Anterior cingulate cortex (tissue), 58 donors: ENCODE measurements at places on chromosomes 6 and 20.

GRCh38 chr6:105831311-105832097 is 254.6 kb upstream of the PRDM1 start:
- DNase-seq = no peak

GRCh38 chr20:50652702-50653294 is 38.5 kb downstream of the RIPOR3 start:
- DNase-seq = no peak

DNA sequence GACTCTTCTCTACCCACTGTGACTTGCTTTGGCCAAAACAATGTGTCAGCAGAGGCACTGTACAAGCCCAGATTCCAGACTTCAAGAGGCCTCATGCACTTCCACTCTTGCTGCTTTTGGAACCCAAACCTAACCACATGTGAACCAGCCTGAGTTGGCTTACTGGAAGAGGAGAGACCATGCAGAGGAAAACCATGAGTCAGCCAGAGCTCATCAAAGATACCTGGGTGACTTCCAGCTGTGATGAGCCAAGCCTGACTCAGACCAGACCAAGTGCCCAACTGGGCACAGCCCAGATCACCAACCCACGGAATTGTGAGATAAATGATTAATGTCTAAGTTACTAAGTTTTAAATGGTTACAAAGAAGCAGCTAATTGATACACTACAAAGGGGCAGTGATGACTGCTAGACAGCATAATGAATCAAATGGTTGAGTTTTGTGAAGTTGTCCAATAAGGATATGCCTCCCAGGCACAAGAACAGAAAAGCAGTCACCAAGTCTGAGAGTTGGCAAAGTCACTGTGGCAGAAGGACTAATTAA is 16.2 kb upstream of the BEND6 start:
- DNase-seq = no peak

- no peak for DNase-seq
Measured at GRCh38 chr6:161107779-161108730, 116.5 kb downstream of the MAP3K4 start.

DNA sequence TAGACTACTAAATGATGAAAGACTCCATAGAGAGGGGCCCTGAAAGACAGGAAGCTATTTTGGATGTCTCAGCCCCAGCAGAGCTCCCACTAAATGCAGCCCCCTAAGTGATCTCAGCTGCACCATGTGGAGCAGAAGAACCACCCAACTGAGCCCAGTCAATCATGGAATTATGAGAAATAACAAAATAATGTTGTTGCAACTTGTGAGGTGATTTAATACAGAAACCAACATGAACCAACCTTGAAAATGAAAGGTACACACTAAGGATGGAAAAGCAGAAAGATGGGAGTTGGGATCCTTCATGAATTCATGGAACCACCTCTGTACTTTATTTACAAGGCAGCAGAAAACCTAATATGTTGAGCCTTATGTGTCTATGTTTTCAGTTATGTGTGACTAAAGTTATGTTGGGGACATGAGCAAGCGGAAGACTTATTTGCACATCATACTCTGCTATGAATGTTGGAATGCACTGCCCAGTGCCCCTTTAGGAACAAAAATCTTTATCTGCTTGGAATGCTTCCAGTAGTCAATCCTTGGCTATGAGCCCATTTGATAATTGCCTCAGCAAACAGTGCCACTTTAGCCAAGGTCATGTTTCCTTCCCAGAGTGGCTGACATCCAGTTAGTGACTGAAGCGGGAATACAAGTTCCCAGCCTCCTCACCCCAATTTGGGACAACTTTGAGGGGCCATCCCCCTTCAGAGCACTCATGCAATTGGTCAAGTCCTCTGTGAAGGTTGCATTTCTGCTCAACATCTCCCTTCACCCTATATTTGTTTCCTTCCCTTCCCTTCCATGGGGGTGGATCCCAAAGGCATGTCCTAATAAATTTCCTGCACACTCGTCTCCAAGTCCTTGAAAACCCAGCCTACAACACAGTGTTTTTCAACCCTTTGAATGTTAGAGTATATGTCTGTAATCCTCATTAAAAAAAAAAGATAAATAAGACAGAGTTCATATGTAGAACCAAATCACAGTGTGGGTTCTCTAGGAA is 18.4 kb downstream of the TP53RK start:
- no peak for DNase-seq

- DNase-seq = no peak
Measured at GRCh38 chr6:14763139-14763538, 482.7 kb upstream of the JARID2 start.

DNA sequence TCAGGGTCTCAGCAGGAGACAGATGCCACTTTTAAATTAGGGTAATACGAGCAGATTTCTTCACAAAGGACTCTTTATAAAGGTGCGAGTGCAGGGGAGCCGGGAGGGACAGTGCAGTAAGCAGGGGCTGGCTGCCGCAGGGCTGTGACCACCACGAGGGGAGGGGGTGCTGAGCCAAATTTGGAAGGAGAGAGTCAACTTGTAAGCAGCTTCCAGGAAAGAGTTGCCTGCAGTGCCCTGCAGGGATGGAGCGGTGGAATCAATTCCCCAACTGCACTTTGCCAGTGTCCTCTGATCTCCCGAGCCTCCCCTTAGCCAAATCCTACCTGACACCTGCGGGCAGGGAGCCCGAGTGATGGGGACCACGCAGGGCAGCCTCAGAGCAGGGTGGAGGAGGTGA is 13.9 kb upstream of the CCDC167 start:
- no peak for DNase-seq
